LoVo (cell line): ENCODE measurements at places on chromosomes 4 and X.
A peak's percentile ranks its signal among the peaks of the same experiment; 100 is the strongest.

DNA sequence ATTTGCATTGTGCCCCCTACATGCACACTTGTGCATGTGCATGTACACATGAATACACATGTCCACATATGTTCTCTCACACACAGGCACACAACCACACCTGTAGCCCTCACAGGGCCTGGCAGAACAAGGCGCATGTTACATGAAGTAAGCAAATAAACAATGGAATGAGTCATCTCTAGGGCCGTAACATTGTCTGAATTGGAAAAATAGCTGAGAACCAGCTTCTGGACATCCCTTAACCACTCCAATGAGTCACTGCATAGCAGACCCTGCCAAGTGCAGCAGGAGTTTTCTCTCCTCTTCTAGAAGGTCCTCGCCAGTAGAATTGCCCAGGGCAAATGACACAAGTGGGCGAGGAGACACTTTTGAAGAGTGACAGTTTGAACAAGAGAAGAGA lies 66.1 kb downstream of the MAGEA10 start:
- DNase-seq: peak; percentile 24

DNA sequence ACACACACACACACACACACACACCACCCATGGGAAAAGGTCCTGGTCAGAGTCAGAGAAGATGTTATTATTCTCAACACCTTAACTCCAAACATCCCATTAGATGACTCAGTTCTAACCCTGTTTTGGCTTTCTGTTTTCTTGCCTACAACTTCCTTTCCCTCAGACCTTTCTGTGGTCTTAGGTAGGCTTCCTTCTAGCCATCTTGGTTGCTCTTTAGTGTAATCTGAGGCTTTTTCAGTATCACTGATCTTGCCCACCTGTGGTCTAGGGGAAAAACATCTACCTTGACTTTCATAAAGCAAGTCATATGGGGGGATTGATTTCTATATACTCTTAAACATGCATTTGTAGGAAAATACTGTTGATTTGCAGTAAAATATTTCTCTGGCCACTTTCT lies 56.9 kb downstream of the ATG4A start:
- no peak for DNase-seq

GRCh38 chrX:15723887-15724517 lies 14.1 kb upstream of the CA5B start:
- no peak for DNase-seq

DNA sequence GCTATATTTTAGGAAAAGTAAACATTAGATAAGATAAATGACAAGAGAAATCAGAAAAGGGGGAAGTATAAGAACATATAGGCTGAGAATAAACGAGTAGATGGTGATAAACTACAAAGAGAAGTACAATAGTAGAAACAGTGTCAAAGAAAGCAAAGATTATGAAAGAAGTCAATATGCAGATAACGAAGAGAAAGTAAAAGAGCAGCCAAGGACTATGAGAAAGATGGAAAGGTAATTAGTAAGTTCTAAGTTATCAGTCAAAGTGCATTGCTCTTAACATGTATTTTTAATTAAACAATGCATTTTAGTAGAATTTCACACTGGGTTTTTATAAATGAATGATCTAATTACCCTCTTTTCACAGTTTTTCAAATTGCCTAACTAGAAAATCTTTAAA lies 1801.3 kb upstream of the PCDH10 start:
- no peak for DNase-seq

DNA sequence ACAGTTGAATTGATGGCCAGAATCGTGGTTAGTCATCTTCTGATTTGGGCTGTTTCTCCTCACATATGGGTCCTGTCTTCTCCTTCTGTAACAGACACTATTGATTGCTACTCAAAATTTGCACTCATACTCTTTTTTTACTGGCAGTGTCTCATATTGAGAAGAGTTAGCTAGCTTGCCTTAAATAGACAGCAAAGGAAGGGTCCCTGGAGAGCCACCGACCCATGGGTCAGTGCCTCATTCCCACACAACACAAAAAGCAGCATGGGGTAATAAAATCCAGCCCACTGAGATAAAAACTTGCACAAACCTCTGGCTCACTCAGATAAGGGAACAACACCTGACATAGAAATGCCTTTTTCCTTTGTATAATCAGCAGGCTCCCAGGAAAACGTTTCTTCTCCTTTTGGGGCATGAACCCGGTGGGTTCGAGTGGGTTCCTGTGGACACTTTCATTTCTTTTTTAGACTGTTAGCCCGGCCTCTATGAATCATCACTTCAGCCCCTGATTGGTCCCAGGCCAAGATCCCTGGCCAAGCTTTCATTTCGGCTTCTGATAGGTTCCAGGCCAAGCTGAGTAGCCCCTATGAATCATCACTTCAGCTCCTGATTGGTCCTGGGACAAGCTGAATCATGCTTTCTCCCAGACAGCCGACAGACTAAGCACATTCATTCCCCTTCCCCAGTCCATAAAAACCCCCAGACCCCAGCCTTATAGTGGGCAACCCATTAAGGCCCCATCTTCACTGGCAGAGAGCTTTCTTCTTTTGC lies 408.1 kb downstream of the DCAF12L2 start:
- DNase-seq: no peak

DNA sequence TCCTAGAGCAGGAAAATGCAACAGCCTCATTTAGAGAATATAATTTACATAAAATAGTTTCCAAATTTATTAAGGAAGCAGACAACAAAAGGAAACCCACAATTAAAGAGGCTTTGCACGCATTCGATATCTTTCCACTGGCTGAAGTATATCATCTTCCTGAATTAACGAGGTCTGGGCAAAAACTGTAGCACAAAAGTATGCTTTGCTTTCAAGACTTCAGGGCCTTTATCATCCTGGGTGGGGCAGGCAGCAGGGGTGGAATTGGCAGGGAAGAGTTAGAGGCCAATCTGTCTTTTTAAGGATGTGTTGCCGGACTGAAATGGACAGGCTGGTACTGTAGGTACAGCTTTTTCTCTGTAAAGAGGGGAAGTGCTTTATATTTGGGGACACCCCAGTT lies 17.0 kb upstream of the STX18 start:
- DNase-seq: no peak

- DNase-seq: no peak
These were observed 105.1 kb upstream of the NAP1L5 start for GRCh38 chr4:88802585-88803286.

GRCh38 chr4:11483046-11483445 lies 54.4 kb upstream of the HS3ST1 start:
- DNase-seq: no peak

DNA sequence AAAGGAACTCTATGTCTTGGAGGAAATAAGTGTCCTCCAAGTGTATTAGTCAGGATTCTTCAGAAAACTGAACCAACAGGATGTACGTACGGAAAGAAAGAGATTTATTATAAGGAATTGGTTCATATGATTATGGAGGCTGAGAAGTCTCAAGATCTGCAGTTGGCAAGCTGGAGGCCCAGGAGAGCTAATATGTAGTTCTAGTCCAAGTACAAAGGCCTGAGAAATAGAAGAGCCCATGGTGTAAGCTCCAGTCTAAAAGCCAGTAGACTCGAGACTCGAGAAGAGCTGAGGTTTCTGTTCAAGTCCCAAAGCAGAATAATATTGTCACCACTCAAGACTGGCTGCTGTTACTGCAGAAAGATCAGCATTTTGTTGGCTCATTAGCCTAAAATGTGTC lies 65.3 kb upstream of the EFNB1 start:
- DNase-seq: no peak

DNA sequence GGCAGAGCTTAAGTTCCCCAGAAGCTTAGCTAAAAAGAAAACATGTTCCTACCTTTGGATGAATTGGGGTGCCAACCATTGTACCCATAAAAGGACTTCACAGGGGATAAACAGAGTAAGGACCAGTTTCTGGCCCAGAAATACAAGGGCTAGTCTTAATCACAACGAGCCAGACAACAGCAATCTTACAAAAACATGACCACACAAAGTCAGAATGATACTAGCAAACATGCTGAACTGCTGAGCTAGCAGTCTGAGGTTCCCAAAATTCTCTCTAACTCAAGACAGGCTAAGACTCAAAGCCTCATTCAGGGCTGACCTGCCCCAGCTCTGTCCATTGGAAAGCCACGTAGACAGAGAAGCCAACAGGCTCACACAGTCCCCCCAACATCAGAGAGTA lies 40.3 kb downstream of the ATP11C start:
- no peak for DNase-seq

- no peak for DNase-seq
These were observed 2.7 kb downstream of the MECP2 start for GRCh38 chrX:154094833-154095232.

GRCh38 chr4:119589165-119589564 lies 39.4 kb downstream of the PDE5A start:
- no peak for DNase-seq

- no peak for DNase-seq
These were observed 284.8 kb upstream of the FGF13 start for GRCh38 chrX:138996268-138996667.

GRCh38 chr4:108224611-108225053 lies 55.9 kb upstream of the LEF1 start:
- DNase-seq: peak; percentile 28

DNA sequence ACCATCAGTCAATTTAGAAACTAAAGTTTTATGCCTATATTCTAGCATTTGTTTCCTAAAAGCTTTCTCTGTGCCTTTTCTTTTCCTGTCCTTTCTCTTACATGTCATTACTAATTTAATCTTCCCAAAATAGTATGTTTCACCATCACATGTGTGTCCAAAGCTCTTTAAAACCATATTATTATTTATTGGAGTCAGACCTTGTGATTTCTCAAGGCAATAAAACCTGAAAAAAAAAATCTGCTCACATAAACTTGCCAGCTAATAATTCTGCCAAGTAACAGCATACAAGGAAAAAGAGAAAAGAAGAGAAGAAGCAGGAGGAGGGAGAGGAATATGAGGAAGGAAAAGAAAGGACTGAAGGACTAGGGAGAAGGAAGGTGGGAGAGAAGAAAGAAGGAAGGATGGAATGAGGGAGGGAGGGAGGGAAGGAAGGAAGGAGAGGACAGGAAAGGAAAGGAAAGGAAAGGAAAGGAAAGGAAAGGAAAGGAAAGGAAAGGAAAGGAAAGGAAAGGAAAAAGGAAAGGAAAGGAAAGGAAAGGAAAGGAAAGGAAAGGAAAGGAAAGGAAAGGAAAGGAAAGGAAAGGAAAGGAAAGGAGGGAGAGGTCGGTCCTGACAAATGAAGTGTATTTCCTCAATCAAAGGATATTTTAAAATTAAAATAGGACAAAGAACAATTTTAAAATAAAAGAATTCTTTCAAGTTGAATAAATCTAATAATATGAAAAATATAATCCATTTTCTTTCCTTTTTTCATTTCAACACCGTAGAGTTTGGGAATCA lies 57.4 kb downstream of the ANTXR2 start:
- no peak for DNase-seq

DNA sequence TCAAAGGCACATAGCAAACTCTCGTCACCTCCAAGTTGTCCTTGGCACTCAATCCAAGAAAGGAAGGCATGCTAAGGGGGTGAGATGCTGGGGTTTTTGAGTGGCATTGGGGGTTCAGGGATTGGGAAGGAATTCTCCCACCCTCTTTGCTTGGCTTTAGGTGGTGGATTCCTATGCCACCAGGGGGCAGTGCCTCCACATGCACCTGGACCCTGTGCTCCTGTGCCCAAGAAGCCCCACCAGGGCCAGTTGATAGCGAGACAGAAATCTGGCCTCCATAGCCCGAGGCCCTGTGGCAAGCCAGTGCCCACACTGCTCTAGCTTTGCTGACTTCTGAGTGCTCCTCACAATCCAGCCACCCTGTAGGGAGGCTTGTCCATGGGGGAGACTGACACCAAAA lies 2.0 kb upstream of the FATE1 start:
- DNase-seq: no peak

- no peak for DNase-seq
These were observed 232.3 kb upstream of the TENM3 start for GRCh38 chr4:182010876-182011275.

DNA sequence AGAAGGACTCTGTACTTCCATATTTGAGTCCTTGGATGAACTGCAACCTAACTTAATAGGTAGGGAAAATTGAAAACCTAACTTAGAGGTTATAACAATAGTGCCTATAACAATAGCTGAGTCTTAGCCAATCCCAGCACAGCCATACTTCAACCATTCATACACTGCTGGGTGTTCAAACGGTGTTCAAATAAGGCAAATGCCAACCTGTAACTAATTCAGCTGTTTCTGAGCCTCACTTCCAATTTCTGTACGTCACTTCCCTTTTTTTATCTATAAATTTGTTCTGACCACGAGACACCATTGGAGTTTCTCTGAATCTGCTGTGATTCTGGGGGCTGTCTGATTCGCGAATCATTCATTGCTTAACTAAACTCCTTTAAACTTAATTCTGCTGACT lies 9.6 kb upstream of the GRSF1 start:
- no peak for DNase-seq

DNA sequence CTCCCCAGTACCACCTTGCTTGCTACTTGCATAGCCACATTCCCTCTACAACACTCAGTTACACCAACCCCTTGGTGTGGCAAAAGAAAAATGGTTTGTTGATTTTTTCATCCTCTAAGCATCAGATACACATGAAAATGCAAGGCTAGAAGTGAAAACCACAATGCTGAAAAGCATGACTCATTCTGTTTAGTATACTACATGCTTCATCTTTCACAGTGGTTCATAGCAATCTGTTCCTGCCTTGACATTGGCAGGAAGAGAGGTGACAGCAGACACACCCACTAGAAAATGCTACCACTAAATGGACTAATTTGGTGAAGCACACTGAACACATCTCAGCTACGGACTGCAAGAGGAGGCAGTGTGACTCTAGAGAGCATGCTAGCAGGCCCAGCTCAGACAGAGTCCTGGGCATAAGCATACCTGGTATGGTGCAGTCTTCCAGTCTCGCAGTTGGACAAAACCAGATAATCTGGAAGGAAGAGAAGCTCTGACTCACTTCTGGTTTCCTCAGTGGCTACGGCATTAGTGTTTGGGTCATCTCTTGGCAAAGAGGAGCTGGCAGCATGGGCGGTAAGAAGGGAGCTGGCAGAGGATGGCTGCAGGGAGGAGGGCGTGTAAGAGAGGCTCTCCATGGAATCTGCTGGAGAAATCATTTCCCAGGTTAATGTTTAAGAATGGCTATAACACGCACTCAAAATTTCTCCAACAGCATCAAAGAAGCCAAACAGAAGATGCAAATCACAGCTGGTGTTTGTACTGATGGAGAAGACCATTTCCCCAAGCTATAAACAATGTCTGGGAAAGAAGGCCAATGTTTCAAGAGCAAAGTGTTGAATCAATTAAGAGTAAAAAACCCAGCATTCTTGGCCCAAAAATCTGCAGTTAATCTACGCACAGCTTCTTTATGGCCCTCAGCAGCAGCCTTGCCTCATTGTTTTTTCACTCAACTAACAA lies 37.8 kb downstream of the GAB3 start:
- peak; percentile 1 for DNase-seq

DNA sequence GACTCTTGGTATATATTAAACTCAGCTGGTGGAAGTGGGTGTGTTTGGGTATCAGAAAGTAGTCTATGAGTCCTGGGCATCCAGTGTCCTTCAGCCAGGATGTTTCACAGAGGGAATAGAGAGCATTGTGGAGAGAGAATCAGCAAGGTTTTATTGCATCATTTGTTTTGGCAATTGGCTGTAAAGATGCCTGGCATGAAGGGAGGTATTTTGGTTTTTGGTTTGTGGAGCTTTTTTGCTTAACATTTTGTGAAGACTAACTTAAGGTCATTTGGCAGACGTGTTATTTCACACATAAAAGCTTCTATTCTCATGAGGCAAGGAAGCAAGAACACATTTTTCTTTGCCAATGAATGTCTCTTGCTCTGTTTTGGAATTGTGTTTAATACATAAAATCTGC lies 71.1 kb downstream of the DCLK2 start:
- no peak for DNase-seq
